ENCODE measurements at places on chromosomes 7 and 10.

- no peak for DNase-seq
These were observed 289.9 kb upstream of the SP8 start for GRCh38 chr7:21076574-21076973.

GRCh38 chr7:152511736-152512135 lies 75.9 kb upstream of the KMT2C start:
- DNase-seq = no peak

GRCh38 chr7:106199813-106200364 lies 84.9 kb downstream of the NAMPT start:
- no peak for DNase-seq

GRCh38 chr10:69479240-69480067 lies 28.2 kb downstream of the TSPAN15 start:
- DNase-seq = no peak

GRCh38 chr10:92267343-92267742 lies 23.5 kb downstream of the CPEB3 start:
- DNase-seq = no peak

GRCh38 chr7:129041142-129042085 lies 13.5 kb downstream of the TNPO3 start:
- no peak for DNase-seq
